ENCODE measurements at places on chromosomes 2 and 18. TPM values are rescaled to one million over a fixed set of nuclear protein-coding genes. Genes with fewer than 3 reads are reported as not detected.

BOK gene
- 338 TPM for total RNA-seq

ANKRD62 gene
- total RNA-seq = not detected

ACTG2 gene
- 78.8 TPM for total RNA-seq

C18orf32 gene
- 49.3 TPM for total RNA-seq

FOXI3 gene
- total RNA-seq = not detected

CROCC2 gene
- total RNA-seq = not detected

THSD7B gene
- 0.16 TPM for total RNA-seq

SERPINB13 gene
- not detected for total RNA-seq

TMEM163 gene
- not detected for total RNA-seq

ETAA1 gene
- 30.8 TPM for total RNA-seq

C2orf15 gene
- not detected for total RNA-seq

DQX1 gene
- total RNA-seq = not detected

IHH gene
- total RNA-seq = not detected

CAPN14 gene
- total RNA-seq = not detected

PTRHD1 gene
- total RNA-seq = 51.0 TPM

ZC3H15 gene
- 81.7 TPM for total RNA-seq

FBXO36 gene
- 3.8 TPM for total RNA-seq

SERPINB4 gene
- 0.26 TPM for total RNA-seq

CIB4 gene
- not detected for total RNA-seq

ACKR3 gene
- 8.5 TPM for total RNA-seq

COQ10B gene
- total RNA-seq = 42.9 TPM

EVX2 gene
- not detected for total RNA-seq

PCARE gene
- total RNA-seq = not detected

IL18R1 gene
- total RNA-seq = not detected

MC4R gene
- total RNA-seq = not detected

ATP6V1B1 gene
- not detected for total RNA-seq

DYSF gene
- 17.2 TPM for total RNA-seq

PXDN gene
- total RNA-seq = 310 TPM

PLA2R1 gene
- 1.9 TPM for total RNA-seq

MAP3K19 gene
- not detected for total RNA-seq

SERPINB10 gene
- 1.7 TPM for total RNA-seq

DIPK1C gene
- not detected for total RNA-seq

DOK6 gene
- not detected for total RNA-seq

HOXD13 gene
- total RNA-seq = 0.06 TPM

HSPE1 gene
- 328 TPM for total RNA-seq

CCL20 gene
- not detected for total RNA-seq

FKBP7 gene
- total RNA-seq = 70.7 TPM

STARD6 gene
- total RNA-seq = not detected

FIGLA gene
- total RNA-seq = not detected

RAB6C gene
- not detected for total RNA-seq

All from SJSA1 (cell line).